ENCODE measurements at places on chromosomes 5 and 9. TPM values are rescaled to one million over a fixed set of nuclear protein-coding genes. Genes with fewer than 3 reads are reported as not detected.

The ZNF354C gene
- 0.75 TPM for total RNA-seq

The F12 gene
- total RNA-seq: 2.6 TPM

The OR2V2 gene
- total RNA-seq: not detected

- no peak for DNase-seq
- H3K4me3 ChIP-seq: no peak overlapping the region
- no peaks in the 10 kb centered on the region for H3K36me3 ChIP-seq
- no peaks in the 10 kb centered on the region for H3K27me3 ChIP-seq
- no peaks in the 10 kb centered on the region for H3K4me1 ChIP-seq
Observed at GRCh38 chr5:58044166-58044565, 415.7 kb downstream of the PLK2 start.

GRCh38 chr9:97419309-97419867 lies 7.5 kb downstream of the TDRD7 start:
- H3K27me3 ChIP-seq: no peaks in the 10 kb centered on the region
- no peaks in the 10 kb centered on the region for H3K36me3 ChIP-seq
- peak overlapping the region; percentile 77 for H3K27ac ChIP-seq
- peaks cover 35% of the 10 kb centered on the region for H3K4me1 ChIP-seq
- no peak overlapping the region for H3K4me3 ChIP-seq

DNA sequence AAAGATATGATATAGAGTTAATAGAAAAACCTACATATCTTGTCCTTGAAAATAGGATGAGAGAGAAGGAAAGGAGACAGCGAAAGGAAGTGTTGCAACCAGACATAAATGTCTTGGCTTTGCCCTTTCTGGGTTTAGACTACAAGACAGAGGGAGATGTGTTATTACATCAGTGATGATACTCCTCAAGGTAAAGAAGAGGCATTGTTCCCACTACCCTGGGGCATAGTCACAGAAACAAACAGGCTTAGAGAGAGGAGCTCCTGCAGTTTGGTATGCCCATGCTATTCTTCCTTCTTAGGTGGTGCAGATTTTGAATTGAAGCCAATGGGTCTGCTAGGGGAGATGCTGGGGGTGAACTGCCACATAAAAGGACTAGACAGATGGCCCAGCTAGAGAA lies 166.8 kb upstream of the RFX3 start:
- H3K4me1 ChIP-seq: no peaks in the 10 kb centered on the region
- H3K36me3 ChIP-seq: no peaks in the 10 kb centered on the region
- H3K27me3 ChIP-seq: no peaks in the 10 kb centered on the region
- H3K4me3 ChIP-seq: no peak overlapping the region
- no peak for DNase-seq

- no peaks in the 10 kb centered on the region for H3K4me1 ChIP-seq
- no peak overlapping the region for H3K27ac ChIP-seq
- no peak overlapping the region for H3K4me3 ChIP-seq
- no peak for DNase-seq
- H3K27me3 ChIP-seq: no peaks in the 10 kb centered on the region
Observed at GRCh38 chr5:143588933-143589662, 185.6 kb upstream of the NR3C1 start.

- DNase-seq: no peak
- no peak overlapping the region for H3K4me3 ChIP-seq
- no peaks in the 10 kb centered on the region for H3K36me3 ChIP-seq
- no peak overlapping the region for H3K27ac ChIP-seq
Observed at GRCh38 chr5:103041071-103041676, 78.8 kb downstream of the GIN1 start.
